GM23248 (cell line): ENCODE measurements at places on chromosomes 12 and 14. TPM values are rescaled to one million over a fixed set of nuclear protein-coding genes. Genes with fewer than 3 reads are reported as not detected.
A peak's percentile ranks its signal among the peaks of the same experiment; 100 is the strongest.

TMEM52B gene
- 6.7 TPM in 1 of 2 replicates, not detected in the other for total RNA-seq

DNA sequence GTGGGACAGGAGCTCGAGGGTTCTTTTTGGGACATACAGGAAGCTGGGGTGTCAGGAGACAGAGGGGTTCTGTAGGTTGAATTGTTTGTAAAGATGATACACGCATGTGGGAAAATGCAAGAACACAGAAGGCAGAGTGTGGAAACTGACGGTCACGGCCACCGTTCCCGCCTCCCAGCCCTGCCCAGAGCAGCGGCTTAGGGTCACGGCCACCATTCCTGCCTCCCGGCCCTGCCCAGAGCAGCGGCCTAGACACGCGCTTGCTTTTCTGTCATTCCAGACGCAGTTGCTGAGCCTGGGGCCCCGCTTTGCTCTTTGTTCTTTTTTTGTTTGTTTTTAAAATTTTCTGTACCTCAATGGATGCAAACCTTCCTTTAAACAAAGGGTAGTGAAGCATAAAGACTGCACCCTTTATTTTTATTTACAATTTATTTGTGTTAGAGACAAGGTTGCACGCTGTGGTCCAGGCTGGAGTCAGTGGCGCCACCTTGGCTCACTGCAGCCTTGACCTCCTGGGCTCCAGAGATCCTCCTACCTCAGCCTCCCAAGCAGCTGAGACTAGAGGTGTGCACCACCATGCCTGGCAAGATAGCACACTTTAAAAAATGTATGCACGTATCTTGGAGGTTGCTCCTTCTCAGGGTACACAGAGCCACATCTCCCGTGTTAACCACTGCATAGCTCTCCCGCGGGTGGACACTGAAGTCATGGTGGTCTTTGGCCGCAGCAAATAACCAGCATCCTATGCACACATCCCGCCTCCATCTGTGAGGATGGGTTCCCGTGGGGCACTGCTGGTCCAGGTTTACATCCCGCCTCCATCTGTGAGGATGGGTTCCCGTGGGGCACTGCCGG is 142.3 kb downstream of the ADGRD1 start:
- DNase-seq: no peak

- DNase-seq: peak; percentile 23
These were observed 19.2 kb upstream of the PLEKHA5 start for GRCh38 chr12:19110221-19110940.

- no peak for DNase-seq
These were observed 201.8 kb downstream of the ESR2 start for GRCh38 chr14:64092338-64092737.

ARHGDIB gene
- 8.3 and 8.5 TPM in 2 replicates for total RNA-seq

DTX1 gene
- total RNA-seq: not detected in 2 replicates
